ENCODE measurements at places on chromosomes 12 and 14.

DNA sequence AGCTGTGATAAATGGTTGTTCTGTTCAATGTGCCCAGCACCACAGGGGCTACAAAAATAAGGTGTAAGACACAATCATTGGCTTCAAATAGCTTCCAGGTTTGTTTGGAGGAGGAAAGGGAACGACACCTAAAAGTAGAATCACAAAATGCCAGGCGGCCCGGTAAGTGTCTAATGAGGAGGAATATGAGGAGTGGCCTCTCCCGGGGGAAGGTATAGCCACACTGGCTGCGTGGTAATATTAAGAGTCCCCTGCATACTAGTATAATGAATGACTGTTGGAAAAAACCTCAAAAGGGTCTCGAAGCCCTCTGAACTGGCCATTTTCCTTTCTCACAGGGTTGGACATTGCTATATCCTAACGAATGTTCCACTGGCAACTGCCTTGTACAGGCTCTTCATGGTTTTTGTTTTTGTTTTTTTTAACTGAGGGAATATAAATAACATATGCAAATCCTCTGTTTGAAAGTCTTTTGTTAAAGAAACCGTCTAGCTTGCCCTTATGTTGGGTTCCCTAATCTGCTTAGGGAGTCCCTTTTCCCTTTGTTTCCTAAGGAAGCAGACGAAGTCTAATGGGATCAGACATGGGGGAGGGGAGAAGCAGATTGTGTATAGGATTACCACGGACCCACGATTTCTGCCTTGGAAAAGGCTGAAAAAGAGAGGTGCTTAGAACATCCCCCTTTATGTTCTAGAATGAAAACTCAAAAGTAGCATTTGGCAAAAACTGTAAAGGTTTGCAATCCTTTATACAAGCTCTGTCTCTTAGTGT, 4.2 kb downstream of the CCDC60 start:
- DNase-seq, result no peak

- no peak for DNase-seq
Measured at GRCh38 chr12:65896743-65897142, 72.5 kb downstream of the HMGA2 start.

GRCh38 chr14:33315721-33316120, 377.0 kb downstream of the NPAS3 start:
- no peak for DNase-seq

GRCh38 chr12:119679490-119679889, 11.6 kb downstream of the PRKAB1 start:
- no peak for DNase-seq

DNA sequence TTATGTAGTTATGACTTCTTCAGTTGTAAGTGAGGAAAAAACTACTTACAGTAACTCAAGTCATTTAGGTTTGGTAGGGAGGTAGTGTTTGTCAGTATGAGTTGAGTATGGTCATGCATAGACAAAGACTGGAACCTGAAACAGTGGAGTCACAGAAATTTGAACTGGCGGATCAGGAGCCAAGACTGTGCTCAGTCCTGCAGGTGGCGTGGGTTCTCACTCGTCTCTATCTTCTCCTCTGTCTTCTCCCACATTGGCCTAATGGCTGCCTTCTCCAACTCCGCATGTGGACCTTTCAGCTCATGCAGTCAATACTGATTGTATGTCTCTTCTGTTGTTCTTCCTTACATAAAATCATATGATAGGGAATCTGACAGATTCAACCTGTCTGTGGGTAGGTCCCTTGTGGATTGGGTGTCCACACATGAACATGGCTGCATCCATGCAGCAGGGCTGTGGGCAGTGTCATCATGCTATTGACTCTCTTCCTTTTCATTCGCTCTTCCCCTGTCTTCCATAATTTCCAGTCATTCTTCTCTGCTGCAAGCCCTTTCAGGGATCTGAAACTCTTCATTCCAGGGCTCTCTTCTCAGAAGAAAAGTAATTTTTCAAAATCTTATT, 78.8 kb upstream of the NEDD1 start:
- no peak for DNase-seq

GRCh38 chr14:75418850-75419768, 8.7 kb upstream of the JDP2 start:
- no peak for DNase-seq

- DNase-seq, result no peak
Measured at GRCh38 chr14:21142357-21142756, 13.5 kb downstream of the OR5AU1 start.

- DNase-seq, result no peak
Measured at GRCh38 chr14:101726954-101727302, 34.6 kb upstream of the PPP2R5C start.

GRCh38 chr12:72493407-72493806, 221.2 kb downstream of the TRHDE start:
- no peak for DNase-seq

GRCh38 chr14:61536661-61537562, 158.4 kb upstream of the HIF1A start:
- DNase-seq, result no peak

- DNase-seq, result no peak
Measured at GRCh38 chr14:87989956-87990299, 3.1 kb downstream of the GALC start.

GRCh38 chr12:23906329-23906728, 43.1 kb downstream of the SOX5 start:
- DNase-seq, result peak; percentile 54

DNA sequence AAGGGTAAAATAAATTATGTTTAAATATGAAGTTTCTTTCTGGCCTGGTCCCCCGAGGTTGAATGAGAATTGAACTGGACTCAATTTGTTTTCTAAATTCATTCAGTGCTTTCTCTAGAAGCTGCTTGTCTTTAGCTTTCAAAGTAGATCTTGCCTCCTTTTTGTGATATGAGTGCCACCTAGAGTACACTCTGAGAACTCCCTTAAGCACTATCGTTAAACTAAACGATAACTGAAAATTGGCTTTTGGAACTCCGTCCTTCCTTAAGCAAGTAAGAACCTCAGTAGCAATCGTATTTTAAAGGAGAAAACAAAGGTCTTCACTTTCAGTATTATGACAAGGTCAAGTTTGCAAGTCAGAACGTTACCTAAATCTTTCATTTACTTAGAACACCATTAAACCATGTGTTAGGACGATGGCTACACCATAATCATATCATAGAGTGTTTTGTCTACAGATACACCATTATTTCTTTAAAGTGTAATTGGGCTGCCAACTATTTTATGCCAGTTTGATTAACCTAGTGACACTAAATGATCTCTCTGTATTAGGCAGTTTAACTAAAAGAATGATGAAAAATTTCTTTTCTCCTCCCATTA, 364.8 kb downstream of the SNAPC1 start:
- no peak for DNase-seq

DNA sequence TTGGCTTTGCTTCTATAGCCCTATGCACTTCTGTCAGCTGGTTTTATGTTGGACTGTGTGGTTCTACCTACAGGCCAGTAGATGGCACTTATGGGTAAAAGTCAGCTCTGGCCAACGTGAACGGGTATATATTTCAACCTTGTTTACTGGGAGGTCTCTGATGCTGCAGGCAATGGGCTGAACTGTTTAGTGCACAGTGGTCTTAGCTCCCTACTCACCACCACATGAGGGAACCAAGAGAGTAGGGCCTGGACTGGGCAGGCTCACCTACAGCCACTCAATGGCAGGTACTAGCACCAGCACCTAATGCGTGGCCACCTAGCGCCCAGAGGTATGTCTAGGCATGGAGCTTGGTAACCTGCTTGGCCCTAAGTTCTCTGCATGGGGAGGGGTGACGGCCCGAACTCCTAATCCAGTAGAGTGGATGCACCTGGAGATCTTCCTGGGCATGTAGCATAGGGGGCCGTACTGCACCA, 481.8 kb downstream of the TMEM117 start:
- DNase-seq, result no peak

GRCh38 chr14:21136024-21136423, 19.8 kb downstream of the OR5AU1 start:
- DNase-seq, result no peak

DNA sequence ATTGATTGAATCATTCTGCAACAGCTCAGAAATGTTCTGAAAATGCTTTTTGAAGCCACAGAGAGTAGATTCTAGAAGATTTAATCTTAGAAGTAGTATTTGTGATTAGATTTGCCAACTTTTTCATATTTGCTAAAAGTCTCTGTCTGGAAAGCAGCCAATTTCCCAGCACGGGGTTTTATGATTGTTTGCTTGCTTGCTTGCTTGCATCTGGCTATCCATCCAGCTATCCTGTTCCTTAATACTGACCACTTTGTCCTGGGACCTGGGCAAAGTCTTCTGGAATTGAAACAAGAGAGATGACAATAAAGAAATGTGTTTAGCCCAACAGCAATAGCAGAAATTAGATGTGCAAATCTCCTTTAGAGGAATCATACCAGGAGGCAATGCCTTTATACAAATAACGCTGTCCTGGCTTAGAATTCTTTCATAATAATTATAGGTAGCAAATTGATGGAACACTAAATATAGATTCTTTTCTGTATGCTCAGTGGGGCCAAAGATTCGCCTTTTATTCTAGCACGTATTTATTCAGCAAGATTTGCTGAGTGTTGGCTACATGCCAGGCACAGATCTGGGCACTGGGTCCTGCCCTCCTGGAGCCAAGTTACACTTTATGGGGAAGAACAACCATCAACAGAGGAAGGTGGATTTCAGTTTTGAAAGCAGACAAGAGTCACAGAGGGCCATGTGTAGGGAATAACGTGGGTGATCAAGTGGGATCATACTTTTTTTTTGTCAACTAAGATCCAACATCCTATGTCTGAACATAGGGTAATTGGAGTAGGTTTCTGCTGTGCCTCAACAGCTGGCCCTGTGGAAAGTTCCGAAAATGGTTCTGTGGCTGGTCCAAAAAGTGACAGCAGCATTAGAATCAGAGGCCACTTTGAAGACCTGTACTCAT, 25.3 kb downstream of the MYBPC1 start:
- no peak for DNase-seq

- no peak for DNase-seq
Measured at GRCh38 chr12:104596134-104596799, 139.5 kb downstream of the CHST11 start.

- no peak for DNase-seq
Measured at GRCh38 chr14:90757452-90757851, 58.8 kb downstream of the TTC7B start.

DNA sequence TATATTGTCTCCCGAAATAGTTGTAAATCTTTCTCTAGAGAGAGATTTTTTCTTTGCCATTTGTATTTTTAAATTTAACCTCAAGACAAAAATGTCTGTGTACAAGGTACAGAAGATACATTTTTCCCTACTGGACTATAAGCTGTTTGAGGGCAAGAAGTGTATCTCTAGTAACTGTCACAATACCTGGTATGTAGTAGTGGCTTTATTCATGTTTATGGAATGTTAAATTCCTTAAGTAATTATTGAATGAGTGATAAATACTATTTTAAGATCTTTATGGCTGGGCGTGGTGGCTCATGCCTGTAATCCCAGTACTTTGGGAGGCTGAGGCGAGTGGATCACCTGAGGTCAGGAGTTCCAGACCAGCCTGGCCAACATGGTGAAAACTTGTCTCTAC, 24.4 kb upstream of the CDK17 start:
- no peak for DNase-seq

- DNase-seq, result no peak
Measured at GRCh38 chr12:15601210-15601800, 187.9 kb downstream of the EPS8 start.

DNA sequence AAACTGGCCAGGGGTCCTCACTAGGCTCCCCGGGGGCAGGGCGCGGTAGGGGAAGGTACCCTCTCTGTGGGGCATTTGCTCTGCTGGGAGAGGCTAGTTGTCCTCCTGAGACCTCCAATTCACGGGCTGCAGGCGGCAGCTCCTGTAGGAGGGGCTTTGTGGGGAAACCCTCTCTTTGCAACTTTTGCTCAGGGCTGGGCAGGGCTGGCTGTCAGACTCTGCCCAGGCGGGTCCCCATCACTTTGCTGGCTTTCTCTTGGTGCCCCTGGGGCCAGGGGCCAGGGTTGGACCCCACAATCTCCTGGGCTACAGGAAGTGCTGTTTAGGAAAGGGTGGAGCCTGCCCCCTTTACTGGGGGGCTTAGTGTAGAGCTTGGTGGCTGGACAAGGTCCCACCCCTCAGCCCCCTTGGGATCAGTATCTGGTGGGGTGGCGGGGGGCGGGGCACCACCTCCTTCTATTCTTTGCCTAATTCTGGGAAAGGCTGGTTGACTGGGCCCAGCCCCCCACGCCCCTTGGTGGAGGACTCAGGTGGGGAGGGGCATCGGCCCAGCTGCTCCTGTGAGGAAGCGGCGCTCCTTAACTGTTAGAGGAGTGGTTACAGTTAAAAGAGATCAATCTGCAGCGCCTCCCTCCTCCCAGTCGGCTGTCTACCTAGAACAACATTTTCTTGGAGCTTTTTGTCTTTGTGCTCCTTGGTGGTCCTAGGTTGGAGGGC, 918.7 kb downstream of the AACS start:
- no peak for DNase-seq

- no peak for DNase-seq
Measured at GRCh38 chr12:44847403-44847802, 28.7 kb downstream of the NELL2 start.

GRCh38 chr12:120115066-120115465, 1.5 kb downstream of the RAB35 start:
- no peak for DNase-seq

Measured in chondrocyte (in vitro differentiated cells).